Activated CD4-positive, CD25-positive, alpha-beta regulatory T cell (primary cell): ENCODE measurements at places on chromosomes 7 and 10.

GRCh38 chr7:156635529-156636385, 4.8 kb upstream of the RNF32 start:
- DNase-seq, result no peak

DNA sequence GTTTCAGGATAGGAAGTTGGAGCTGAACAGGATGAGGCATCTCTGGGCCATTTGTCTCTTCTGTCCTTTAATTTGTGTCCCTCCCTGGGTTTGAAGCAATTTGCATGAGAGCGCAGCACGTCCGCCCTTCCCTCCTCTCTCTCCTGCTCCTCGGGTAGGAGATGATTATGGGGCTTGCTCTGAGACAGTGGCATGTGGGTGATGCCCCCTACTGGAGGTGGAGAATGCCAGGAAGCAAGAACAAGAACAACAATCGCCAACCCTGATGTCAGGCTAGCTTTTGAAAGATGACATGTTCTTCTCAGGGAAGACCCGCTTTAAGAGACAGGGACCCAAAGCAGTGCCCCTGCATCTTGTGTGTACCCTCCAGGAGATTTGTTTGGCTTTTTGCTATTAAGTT, 63.9 kb upstream of the LOXL4 start:
- no peak for DNase-seq

GRCh38 chr10:45454859-45455258, 80.8 kb downstream of the ALOX5 start:
- DNase-seq, result no peak

DNA sequence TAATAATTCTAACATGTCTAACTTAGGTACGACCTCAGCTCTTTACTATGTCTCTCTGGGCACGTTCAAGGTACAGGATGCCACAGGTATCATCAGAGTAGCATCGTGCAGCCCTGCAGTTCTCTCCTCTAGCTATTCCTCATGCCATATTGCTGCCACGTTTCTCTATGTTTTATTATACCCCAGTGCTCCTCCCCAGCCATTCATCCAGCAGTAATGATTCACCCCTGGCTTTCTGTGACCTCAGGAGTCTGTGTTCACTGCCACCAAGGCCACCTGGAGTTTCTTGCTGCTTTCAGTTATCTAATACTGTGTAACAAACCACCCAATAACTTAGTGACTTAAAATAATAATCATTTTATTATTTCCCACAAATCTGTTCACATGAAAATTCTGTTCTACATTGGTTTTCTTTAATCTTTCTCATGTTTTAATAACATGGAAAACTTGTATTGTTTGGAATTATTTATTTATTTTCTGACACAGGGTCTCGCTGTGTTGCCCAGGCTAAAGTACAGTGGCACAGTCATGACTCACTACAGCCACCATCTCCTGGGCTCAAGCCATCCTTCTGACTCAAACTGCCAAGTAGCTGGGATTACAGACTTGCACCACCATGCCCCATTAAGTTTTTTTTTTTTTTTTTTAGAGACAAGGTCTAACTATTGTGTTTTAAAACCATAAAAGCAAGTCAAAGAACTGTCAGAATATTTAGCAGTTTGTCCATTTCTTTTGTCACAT, 21.8 kb downstream of the REEP3 start:
- no peak for DNase-seq

DNA sequence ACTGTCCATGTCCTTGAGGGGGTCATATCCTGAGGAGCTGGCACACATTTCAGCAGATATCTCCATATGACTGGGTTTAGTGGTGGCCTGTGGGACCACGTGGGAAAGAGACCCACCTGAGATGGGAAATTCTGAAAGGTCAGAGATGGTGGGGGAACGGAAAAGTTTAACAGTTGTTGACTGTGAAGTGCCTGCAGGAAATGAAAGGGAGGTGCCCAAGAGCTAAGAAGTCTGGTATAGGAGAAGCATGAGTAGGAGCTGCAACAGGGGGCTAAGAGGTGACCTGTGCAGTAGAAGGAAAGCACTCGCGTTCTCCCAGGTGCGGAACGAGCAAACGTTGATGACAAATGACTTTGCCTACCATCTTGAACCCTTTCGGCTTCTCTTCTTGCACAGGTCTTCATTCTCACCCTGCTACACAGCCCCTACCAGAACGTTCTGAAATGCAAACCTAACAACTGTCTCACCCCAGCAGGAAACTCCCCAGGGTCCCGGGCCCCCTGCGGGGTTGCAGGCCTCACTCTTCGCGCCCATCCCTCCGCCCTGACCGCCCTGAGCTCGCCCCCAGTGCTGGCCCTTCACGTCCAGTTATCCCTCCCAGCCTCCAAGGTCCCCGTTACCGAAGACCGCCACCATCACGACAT, 9.8 kb upstream of the FXYD4 start:
- DNase-seq, result no peak

DNA sequence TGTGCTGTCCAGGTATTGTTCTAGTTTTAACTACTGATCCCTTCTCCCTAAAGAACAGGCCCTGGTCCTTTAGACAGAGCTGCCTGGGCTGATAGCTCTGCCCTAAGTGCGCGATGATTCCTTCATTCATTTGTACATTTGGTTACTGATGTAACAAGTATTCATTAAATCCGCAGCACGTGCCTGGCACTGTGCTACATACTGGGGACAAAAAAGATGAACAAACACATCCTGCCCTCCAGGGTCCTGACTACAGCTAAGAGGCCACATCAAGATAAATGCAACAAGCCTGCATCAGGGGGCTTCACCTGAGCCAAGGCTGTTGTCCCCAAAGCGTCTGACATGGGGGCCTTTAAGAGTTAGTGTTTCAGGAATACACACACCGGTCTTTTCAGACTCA, 99.0 kb upstream of the PODXL start:
- no peak for DNase-seq

DNA sequence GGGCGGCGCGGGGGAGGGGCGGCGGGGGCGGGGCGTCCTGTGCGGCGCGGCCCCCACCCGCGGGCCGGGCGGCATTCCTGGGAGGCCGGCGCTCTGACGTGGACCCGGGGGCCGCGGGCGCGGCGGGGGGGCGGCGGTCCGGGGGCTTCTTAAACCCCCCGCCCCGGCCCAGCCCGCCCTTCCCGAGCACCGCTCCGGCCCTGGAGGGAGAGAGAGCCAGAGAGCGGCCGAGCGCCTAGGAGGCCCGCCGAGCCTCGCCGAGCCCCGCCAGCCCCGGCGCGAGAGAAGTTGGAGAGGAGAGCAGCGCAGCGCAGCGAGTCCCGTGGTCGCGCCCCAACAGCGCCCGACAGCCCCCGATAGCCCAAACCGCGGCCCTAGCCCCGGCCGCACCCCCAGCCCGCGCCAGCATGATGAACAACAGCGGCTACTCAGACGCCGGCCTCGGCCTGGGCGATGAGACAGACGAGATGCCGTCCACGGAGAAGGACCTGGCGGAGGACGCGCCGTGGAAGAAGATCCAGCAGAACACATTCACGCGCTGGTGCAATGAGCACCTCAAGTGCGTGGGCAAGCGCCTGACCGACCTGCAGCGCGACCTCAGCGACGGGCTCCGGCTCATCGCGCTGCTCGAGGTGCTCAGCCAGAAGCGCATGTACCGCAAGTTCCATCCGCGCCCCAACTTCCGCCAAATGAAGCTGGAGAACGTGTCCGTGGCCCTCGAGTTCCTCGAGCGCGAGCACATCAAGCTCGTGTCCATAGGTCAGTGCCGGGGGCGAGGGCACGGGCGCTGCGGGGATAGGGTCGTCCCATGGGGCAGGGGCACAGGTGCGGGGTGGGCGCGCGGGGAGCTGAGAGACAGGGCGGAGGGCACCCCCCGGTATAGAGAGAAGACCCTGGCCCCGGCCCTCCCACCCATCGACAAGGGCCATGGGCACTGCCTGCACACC, at the start of gene FLNC:
Gene FLNC, plus strand, starts transcription at position 176 of the 947 bp plus-strand sequence. Its CDS starts 232 bp downstream, at position 408.
- DNase-seq, result no peak

- no peak for DNase-seq
These were observed 207.7 kb upstream of the TEX47 start for GRCh38 chr7:89002981-89003956.

DNA sequence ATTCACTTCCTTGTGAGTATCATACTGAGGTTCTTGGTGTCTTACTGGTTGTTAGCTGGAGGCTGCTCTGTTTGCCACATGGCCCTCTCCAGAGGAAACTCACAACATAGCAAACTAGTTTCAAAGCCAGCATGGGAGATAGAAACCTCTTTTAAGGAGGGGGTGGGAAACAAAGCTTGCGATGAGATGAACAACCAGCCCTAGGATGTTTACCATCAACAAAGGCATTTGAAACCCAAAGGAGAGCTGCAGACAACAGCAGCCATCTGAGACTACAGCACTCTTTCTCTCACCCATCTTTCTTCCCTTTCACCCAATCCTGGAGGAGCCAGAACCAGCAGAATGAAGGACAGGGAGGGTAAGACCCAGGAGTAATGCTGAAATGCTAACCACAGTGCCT, 182.1 kb downstream of the NEBL start:
- no peak for DNase-seq

- DNase-seq, result no peak
These were observed 128.1 kb upstream of the PTPRZ1 start for GRCh38 chr7:121744877-121745276.

DNA sequence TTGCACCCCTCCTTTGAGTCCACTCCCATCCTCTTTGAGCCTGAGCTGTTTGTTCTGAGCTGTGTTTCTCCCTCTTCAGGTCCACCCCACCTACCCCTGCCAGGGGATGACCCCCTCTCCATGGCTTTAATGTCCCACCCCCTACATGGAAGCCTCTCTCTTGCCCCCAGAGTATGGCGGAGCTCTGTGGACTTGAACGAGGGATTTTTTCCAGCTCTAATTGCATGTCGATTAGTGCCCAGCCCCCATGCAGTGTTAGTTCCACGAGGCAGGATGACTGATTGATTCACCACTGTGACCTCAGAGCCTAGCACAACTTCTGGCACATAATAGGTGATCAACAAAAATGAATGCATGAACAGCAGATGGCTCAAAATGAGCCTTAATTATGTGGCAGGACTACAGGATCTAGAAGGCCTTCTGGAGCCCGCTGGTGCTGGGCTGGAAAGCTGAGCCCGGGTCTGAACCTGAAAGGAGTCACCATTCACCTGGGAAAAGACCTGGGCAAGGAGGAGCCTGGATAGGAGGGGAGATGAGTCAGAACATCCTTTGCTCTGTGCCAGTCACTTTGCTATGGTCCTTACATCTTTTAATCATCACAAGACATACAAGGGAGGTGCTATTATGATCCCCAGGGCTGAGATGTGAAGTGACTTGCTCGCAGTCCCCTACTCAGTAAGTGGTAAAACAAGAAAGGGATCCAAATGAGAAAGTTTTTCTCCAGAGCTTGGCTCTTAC, 17.1 kb upstream of the SLC18A2 start:
- no peak for DNase-seq

GRCh38 chr7:140155428-140155827, 21.4 kb downstream of the KDM7A start:
- no peak for DNase-seq

- peak; percentile 51 for DNase-seq
These were observed 39.3 kb downstream of the FAS start for GRCh38 chr10:89029785-89030437.

DNA sequence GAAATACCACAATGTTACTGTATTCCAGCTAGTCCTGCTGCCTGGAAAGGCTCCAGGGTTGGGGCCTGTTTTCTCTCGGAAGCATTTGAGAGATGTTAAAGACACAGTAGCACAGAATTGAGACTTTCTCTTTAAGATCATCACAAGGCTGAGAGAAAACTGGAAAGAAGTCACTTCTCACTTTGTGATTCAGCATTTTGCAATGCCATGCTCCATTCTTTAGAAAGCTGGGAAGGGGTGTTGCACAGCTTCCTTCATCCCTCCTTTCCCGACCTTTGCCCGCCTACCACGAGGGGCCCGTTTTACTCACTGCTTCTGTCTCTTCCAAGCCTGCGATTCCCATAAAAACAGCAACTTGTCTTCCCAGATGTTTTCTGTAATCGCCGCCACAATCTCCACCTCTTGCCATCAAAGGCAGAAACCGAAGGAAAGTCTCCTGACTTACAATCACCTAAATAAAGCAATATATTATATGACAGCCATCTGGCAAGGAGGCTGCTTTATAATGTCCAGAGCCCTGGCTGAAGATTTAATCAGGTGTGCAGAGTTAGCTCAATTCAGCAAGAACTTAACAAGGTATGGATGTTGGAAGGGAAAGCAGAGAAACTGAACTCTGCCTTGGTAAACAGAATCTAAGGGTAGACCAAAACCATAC, 18.9 kb downstream of the NOD1 start:
- DNase-seq, result no peak

DNA sequence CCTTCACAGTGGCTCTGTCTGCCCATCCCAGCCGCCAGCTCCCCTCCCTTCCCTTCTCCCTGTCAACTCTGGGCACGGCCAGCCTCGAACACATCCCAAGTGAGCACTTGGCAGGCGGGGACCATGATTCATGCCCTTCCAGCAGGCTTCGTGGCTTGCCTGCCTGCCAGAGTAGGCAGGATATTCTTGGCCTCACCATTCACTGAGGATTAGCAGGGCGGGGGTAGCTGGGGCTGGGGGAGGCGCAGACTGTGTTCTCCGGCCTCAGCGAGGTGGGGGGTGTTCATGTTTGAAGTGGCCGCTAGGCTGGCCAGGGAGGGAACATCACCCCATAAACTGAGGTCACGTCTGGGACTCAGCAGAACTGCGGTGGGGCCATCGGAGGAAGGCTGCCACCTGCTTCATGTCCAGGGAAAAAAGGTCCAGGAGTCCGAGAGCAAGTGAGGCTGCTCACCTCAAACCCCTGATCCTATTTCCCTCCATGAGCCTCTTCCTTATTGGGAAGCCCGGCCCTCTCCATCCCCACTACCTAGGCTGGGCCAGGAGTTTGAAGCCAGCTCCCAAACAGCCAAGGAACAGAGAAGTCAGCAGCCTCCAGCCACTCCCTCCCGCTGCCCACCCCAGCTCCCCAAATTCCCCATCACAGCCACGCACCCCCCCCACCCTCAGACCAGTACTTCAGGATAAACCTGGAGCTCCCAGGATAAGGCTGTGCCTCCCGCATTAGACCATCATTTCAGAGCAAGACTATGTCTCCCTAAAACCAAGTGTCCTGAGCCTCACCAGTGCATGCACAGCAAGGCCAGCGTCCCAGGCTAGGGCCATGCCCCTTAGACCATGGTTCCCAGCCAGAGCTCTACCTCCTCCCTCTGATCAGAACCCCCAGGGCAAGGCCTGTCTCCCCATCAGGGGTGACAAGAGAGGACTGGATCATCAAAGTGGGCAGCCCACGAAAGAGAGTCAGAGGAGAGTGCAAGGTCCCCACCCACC, 42.8 kb upstream of the RABGEF1 start:
- DNase-seq, result no peak

GRCh38 chr7:31663072-31663471, 23.9 kb upstream of the PPP1R17 start:
- no peak for DNase-seq

- no peak for DNase-seq
These were observed 138.7 kb downstream of the SLC25A13 start for GRCh38 chr7:96183163-96183670.

GRCh38 chr7:128112018-128112780, 81.0 kb upstream of the LRRC4 start:
- DNase-seq, result no peak
